ENCODE measurements at places on chromosomes 2 and 18. TPM values are rescaled to one million over a fixed set of nuclear protein-coding genes. Genes with fewer than 3 reads are reported as not detected.

Gene MARCO
- total RNA-seq = not detected

Gene TRPM8
- total RNA-seq = 2.4 TPM

Gene CNRIP1
- total RNA-seq = 11.4 TPM

Gene SATB2
- total RNA-seq = 8.8 TPM

Gene RAB17
- 4.1 TPM for total RNA-seq

Gene KCNS3
- 4.4 TPM for total RNA-seq

Gene C2orf78
- not detected for total RNA-seq

Gene SMIM21
- not detected for total RNA-seq

- no peak for DNase-seq
These were observed 11.0 kb upstream of the RNF144A start for GRCh38 chr2:6906165-6906741.

DNA sequence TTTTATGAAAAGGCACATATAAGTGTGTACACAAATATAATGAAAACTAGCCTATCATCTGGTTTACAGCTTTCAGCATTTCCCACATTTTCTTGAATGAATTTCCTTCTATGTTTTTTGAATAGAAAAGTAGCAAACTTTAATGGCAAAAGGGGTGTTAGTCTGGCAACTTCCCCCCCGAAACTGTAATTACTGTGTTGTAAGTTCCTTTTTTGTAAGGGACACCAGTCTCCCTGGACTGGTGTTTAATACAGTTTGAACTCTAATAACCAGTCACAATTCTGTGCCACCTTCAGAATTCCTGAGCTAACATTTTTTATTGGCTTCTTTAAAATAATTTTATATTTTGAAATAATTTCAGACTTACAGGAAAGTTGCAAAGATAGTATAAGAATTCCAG is 94.2 kb downstream of the ACSL3 start:
- no peak for DNase-seq

GRCh38 chr2:152022090-152022489 is 76.8 kb downstream of the CACNB4 start:
- DNase-seq = no peak

DNA sequence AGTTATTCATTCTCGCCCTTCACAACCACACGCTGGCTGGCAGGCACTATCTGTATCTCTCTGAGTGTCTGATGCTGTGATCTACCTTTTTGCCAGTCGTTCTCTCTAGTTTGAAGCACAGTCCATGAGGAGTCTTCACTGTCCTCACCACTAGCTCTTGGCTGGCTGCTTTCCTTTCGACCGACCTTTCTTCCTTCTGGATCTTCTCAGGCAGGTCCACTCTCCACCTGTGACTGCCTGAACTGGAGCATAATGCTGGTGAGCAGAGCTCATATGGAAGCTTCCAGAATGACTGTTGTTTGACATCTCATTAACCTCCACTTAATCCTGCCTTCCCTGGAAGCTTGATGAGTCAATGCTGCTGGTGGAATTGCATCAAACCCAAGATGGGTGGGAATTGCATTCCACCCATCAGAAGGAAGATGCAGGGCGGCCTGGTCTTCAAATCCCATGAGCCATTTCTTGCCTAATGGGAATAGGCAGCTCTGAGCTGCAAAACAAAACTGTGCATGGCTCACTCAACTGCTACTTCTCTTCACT is 283.5 kb upstream of the HDAC4 start:
- DNase-seq = no peak

- DNase-seq = no peak
These were observed 1.4 kb downstream of the CYS1 start for GRCh38 chr2:10078704-10079265.

GRCh38 chr18:71011389-71011788 is 722.5 kb downstream of the SOCS6 start:
- DNase-seq = no peak

GRCh38 chr2:232485348-232485756 is 2.3 kb downstream of the ECEL1 start:
- no peak for DNase-seq

- no peak for DNase-seq
These were observed 185.8 kb downstream of the ANKRD44 start for GRCh38 chr2:197124639-197125390.

GRCh38 chr2:218093879-218094278 is 24.8 kb downstream of the RUFY4 start:
- DNase-seq = no peak

GRCh38 chr2:3454802-3455201 is 64.5 kb downstream of the ADI1 start:
- DNase-seq = no peak

DNA sequence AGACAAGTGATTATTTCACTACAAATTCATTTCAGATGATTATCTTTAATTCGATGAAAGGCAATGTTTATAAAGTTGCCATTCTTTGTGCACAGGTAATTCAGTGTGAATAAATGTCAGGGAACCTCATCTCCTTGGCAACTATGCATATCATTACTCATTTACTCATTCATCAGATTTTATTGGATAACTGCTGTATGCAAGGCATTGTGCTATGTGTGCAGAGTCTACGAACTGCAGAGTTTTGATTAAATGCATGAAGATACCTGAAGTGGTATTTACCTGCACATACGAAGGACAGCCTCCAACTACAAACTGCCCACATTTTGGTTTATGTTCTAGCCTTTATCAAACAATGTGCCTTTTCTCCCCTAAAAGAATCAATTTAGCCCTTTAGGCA is 3.5 kb downstream of the RND3 start:
- DNase-seq = no peak

DNA sequence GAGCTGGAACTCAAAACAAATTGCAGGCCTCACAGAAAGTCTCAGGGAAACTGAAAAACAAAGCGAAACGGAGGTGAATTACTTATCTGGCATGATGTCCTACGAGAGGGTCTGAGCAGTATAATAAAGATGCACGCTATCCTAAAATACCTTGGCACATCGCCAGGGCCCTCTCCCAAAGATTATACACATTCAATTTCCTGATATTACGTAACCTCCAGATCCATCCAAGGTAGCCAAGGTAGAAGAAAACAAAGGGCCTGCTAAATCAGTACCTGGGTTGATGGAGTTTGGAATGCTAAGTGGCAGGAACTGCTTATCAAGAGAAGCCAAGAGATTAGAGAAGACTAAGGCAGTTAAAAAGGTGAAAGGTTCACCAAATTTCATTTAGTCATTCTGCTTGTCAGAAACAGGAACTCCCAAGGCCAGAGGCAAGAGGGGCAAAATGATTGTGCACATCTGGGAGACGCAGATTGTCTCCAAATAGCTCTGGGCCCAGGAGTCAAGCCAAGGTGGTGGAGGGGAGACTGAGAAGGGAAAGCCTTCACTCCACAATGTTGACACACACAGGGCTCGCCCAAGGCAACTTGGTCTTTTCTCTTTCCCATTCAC is 236.8 kb upstream of the ATP5MC3 start:
- DNase-seq = no peak

Data from A172 (cell line).